ENCODE measurements at places on chromosomes 1 and 21.

DNA sequence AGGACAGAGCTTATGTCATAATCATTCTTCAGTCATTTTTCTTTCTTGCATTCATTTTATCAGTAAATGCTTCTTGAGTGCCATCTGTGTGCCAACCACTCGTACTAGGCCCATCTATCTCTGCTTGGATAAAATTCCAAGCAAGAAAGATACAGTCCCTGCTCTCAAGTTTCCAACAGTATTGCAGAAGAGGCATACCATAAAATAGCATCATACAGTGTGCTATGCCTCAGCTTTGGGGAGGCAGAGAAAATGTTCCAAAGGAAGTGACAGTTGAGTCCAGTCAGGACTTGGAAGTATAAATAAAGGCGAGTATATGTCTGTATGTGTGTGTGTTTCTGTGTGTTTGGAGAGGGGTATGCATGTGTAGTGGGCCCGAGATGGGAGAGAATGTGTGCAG is 113.4 kb upstream of the HOOK1 start:
- no peak for DNase-seq

GRCh38 chr1:174800216-174800851 is 199.4 kb upstream of the CACYBP start:
- DNase-seq = no peak

- DNase-seq = no peak
These were observed 843.2 kb downstream of the AMY1C start for GRCh38 chr1:104592926-104593325.

- DNase-seq = no peak
These were observed 4.1 kb downstream of the DTL start for GRCh38 chr1:212039622-212040021.

DNA sequence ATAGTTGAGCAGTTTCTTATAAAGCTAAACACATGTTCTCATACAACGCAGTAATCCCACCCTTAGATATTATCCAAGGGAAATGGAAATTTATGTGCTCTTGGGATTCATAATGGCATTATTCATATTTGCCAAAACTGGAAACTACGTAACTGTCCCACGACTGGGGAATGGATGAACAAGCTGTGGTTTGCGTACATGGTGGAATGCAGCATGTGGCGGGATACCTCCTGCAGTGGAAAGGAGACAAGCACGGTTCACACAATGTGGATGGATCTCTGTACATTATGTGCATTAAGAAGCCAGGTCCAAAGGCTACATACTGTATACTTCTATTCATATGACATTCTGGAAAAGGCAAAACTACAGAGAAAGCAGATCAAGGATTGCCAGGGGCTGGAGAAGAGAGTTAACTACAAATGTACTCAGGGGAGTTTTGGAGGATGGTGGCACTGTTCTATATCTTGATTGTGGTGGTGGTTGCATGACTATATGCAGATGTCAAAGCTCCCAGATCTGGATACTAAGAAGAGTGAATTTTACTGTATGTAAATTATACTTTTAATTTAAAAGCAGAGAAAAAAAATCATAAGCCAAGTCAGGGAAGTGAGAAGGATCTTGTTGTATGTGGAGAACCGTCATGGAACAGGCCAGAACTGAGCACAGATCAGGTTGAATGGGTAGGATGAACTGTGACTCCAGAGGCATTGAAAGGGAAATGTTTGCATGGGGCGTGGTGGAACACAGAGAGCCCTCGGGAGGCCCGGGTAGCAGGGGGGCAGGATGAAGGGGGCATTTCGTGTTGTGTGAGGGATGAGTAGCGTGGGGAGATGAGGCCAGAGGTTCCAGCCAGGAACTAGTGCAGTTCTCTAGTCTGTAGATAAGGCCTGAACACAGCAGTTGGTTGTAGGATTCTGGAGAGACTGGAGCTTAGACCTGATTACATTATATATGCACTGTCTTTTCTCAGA is 90.7 kb downstream of the GALNT2 start:
- DNase-seq = no peak

GRCh38 chr1:156431769-156432668 is 63.0 kb downstream of the RHBG start:
- DNase-seq = no peak

DNA sequence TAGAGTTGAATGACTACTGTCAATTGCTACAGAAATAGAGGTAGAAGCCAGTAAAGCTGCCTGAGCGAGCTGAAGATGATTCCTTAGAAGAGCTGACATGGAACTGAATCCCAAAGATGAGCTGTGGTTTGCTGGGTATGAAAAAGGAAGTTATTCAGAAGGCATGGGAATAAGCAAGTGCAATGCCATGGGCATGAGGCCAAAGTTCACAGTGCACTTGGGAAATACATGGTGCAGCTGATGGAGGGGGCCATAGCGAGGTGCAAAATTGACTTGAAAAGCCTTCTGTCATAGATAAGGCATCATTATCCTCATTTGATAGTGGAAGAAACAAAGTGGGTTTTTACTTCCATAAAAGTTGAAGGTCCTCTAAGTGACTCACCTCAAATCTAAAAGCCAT is 88.6 kb downstream of the NEK7 start:
- no peak for DNase-seq

GRCh38 chr1:149997585-149998262 is 12.8 kb downstream of the OTUD7B start:
- no peak for DNase-seq

- no peak for DNase-seq
These were observed 197.5 kb upstream of the PTBP2 start for GRCh38 chr1:96524100-96524499.

DNA sequence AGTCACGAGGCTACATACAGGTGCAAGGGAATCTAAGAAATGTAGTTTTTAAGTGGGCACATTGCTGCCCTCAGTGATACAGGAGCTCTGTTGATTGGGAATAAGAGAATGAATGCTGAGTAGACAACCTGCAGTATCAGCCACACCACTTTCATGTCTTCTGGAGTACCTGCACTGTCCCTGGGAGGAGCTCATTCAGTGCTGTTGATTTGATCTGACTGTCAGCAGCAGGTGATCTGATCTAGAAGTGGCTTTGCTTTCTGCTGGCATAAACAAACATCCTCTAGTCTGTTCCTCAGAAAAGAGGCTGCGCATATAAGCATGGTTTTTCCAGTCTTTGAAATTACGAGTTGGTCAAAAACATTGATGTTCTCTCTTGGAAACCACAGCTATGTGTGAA is 35.5 kb upstream of the LRRC52 start:
- DNase-seq = no peak

DNA sequence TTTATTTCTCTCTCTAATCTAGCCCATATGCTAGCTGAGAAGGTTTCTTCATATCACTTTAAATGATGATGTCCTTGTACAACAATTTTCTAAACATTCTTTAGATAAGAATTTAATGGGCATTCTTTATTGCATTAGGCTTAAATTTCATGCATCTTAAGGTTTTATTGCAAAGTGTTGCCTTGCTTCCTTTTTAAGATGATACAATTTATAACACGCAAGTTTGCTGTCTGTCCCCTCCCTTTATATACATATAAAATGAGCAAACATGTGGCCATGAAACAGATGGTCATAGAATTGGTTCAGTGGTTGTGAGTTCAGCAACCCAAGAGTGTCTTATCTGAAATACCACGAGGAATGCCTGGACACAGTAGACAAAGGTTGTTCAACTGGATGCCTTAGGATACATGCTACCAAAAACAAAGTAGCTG is 12.1 kb downstream of the NBPF3 start:
- DNase-seq = no peak

- no peak for DNase-seq
These were observed 178.1 kb downstream of the SLC45A1 start for GRCh38 chr1:8495928-8496401.

DNA sequence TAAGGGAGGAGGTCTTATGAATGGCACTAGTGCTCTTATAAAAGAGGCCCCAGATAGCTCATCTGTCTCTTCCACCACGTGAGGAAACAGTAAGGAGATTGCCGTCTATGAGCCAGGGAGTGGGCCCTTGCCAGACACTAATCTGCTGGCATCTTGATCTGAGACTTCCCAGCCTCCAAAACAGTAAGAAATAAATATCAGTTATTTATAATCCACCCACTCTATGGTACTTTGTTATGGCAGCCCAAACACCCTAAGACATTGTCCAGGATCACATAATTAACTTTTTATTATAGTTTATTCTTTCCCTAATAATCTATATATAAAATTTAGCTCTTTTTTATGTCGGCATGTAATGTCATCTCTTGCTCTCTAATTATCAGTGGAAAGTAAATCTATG is 144.0 kb upstream of the IRF2BP2 start:
- no peak for DNase-seq

- no peak for DNase-seq
These were observed 857.4 kb downstream of the USP25 start for GRCh38 chr21:16587141-16587581.

- DNase-seq = no peak
These were observed 10.4 kb upstream of the AHCYL1 start for GRCh38 chr1:109974191-109974590.

DNA sequence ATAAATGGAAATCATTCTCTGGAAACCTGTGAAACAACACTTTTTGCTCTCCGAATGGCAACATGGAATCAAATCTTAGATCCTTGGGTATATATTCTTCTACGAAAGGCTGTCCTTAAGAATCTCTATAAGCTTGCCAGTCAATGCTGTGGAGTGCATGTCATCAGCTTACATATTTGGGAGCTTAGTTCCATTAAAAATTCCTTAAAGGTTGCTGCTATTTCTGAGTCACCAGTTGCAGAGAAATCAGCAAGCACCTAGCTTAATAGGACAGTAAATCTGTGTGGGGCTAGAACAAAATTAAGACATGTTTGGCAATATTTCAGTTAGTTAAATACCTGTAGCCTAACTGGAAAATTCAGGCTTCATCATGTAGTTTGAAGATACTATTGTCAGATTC is 45.7 kb downstream of the PTGFR start:
- no peak for DNase-seq

- DNase-seq = no peak
These were observed 34.6 kb downstream of the TRAPPC10 start for GRCh38 chr21:44046734-44047133.

GRCh38 chr1:43460988-43461693 is 7.4 kb upstream of the HYI start:
- DNase-seq = no peak

DNA sequence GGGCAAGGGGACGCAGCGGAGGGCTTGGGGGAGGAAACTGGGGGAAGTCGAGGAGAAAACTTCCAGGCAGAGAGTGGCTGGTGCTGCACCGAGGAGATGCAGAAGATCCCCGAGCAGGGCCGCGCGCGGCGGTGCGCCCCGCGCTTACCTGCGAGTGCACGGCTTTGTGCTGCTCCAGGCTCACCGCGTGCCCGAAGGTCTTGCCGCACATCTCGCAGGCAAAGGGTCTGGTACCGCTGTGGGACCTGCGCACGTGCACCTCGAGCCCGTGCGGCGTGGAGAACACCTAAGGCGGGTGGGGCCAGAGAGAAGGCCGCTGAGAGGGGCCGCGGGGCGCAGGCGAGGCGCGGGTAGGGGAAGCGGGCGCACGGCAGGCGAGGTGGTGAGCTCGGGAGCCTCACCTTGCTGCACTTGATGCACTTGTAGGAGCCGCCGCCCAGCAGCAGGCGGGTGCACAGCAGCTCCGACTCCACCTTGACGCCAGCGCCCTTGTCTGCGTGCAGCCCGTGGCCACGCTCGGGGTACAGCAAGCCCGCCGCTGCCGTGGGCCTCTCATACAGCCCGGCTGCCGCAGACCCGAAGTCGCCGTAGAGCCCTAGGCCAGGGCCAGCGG is 6.4 kb downstream of the GFI1 start:
- DNase-seq = peak; percentile 4

GRCh38 chr1:156652131-156652991 is 10.4 kb downstream of the BCAN start:
- no peak for DNase-seq

- DNase-seq = peak; percentile 4
These were observed 8.7 kb downstream of the WNT3A start for GRCh38 chr1:228015276-228016180.

All from naive thymus-derived CD8-positive, alpha-beta T cell (primary cell).